Skin of body (tissue), 3 donors: ENCODE measurements at places on chromosomes 4 and X. TPM values are rescaled to one million over a fixed set of nuclear protein-coding genes. Genes with fewer than 3 reads are reported as not detected.

- DNase-seq: peak; percentile 71
These were observed 33.6 kb upstream of the NOCT start for GRCh38 chr4:138981930-138982390.

DNA sequence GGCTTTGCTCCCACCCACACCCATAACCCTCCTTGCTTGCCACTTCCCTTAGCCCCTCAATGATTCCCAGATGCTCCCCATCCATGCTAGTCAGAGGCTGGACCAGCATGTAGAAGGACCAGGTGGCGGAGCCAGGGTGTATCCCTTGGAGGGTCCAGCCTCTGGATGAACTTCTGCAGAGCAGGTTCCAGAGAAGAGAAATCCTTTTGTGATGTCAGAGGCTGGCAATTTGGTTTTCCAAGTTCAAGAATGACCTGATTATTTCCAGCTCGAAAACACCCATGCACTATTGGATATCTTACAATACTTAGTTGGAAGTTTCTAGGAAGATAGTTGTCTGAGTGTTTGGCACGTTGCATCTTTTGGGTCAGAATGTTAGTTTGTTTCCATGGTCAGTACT lies 168.3 kb upstream of the RPS6KA3 start:
- peak; percentile 71 for DNase-seq

GRCh38 chr4:42265782-42266602 lies 113.5 kb upstream of the BEND4 start:
- no peak for DNase-seq

Gene PRDM5
- 37.0 TPM for total RNA-seq

Gene CBLL2
- not detected for total RNA-seq

Gene MSL3
- total RNA-seq: 12.4 TPM

Gene MSX1
- 6.1 TPM for total RNA-seq

Gene RAB33A
- 0.39 TPM for total RNA-seq

Gene ATP2B3
- total RNA-seq: 0.10 TPM

Gene UNC5C
- total RNA-seq: 1.1 TPM
